ENCODE measurements at places on chromosomes 2 and 18.

- no peak for DNase-seq
Observed at GRCh38 chr2:240520130-240520973, 37.4 kb downstream of the ANKMY1 start.

- no peak for DNase-seq
Observed at GRCh38 chr2:100880730-100881129, 60.8 kb downstream of the NPAS2 start.

- no peak for DNase-seq
Observed at GRCh38 chr2:122080871-122081270, 325.4 kb downstream of the TSN start.

DNA sequence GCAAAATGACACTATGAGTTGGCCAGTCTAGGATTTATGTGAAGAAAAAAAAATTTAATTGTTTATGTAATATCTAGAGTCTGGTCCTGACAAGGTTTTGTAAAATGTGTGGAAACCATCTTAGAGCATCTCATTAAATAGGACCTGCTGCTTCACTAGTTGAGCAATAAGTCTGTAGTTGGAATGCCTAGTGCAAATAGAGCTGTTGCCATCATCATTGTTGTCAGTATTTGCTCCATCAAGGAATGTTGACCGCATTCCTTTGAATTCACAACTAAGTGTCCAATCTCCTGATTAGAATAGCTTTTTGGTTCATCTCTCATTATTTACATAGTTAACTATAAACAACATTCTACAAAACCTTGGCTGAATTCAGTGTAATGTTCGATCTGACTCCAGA, 32.2 kb upstream of the RPE start:
- no peak for DNase-seq

All from fibroblast of skin of left biceps (primary cell).